ENCODE measurements at places on chromosomes 3 and 15.

- no peak for DNase-seq
Measured at GRCh38 chr3:127680146-127680661, 7.5 kb downstream of the ABTB1 start.

- no peak for DNase-seq
Measured at GRCh38 chr3:127951276-127951675, 36.2 kb downstream of the KBTBD12 start.

DNA sequence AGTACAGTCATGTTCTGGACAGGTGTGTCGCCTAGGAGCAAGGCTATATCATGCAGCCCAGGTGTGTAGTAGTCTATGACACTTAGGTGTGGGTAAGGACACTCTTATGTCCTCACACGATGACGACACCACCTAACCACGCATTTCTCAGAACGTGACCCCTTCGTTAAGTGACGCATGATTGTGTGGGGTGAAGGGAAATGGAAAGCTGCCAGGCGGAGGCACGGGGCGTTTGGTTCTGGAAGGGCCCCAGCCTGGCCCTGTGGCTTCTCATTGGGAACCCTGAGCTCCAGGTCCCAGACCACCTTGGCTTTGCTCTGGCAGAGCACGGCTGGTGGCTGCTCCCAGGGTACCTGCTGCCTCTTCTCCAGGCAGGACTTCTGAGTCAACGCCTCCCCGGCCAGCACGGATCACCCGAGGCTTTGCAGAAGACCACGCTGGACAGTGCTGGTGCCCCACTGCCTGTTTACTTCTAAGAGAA is 39.3 kb downstream of the FBLN2 start:
- DNase-seq, result no peak

DNA sequence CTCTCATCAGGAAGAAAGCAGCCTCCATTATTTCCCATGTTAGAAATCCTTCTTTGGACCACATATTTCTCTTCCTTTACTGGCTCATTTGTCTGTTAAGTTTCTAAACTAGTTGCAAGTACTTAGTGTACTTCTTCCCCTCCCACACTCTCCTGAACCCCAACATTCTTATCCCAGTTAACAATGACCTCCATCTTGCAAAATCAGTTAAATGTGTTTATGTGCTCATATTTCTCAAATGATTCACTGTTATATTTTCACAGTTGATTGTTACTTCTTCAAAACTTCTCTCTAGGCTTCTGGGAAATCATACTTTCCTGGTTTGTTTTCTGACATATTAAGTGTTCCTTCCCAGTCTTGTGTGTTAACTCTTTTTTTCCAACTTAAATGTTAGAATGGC is 856.9 kb downstream of the EPHA3 start:
- peak; percentile 17 for DNase-seq

GRCh38 chr15:68764090-68764489 is 56.6 kb downstream of the ANP32A start:
- no peak for DNase-seq

DNA sequence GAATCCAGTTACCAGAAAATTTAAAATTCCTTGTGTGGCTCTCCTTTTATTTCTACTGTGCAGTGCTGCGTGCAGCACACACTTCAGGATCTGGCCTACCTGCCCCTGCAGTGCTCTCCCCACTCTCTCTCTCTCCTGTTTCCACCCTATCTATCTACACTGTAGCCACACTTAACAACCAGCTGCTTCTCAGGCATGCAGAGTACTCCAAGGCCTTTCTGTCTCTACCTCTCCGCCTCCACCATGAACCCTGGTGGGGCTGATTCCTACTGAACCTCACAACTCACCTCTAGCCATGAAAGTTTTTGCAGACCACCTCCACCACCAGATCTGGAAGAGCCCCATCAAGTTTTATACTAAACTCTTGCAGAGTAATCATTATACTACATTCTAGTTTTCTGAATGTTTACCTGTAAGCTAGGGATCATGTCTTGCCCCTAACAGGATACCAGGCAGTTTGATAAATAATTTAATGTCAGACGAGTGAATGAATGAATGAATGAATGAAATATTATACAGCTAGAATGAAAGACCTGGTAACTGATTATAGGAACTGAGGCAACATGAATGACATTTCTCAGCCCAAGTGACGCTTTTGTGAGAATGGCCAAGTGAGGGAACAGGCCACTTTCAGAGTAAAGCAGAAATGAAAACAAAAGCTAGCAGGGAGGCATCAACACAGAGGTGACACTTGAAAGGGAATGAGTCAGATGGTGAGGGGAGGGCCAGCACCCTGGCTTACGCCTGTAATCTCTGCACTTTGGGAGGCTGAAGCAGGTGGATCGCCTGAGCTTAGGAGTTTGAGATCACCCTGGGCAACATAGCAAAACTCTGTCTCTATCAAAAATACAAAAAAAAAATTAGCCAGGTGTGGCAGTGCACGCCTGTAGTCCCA is 363.5 kb downstream of the FOXP1 start:
- no peak for DNase-seq

DNA sequence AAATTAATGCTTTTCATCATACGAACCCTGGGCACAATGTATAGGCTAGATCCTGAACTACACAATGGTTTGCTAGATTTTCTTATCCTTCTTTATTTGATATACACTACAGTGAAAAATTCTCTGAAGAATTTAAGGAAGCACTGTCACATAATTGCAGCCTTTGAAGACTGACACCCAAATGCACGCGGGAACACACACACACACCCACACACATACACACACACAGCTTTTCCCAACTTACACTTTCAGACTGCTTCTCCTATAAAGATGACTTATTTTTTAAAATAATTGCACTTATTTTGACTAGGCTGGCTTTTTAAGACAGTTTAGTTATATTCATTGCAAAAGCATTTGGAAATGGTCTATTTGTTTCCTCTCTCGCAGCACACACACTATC is 70.0 kb upstream of the LRRN1 start:
- no peak for DNase-seq

GRCh38 chr3:130728037-130728436 is 18.6 kb downstream of the PIK3R4 start:
- no peak for DNase-seq

DNA sequence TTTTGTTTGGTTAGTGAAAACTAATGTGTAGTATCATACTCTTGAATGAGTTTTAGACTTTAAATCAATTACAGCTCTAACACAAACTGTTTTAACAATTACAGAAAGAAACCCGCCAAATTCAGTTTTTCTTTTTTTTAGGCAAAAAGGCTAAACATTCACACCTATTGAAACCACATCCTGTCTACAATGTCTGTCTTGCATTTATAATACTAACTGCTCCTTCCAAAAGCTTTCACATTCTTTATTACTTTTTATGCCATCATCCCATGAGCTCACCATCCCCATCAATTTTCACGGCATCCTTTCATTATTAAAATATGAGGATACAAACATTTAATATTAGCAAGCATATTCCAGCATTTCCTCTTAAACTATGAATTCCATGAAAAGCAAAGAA is 593.3 kb downstream of the FOXP1 start:
- DNase-seq, result no peak

- DNase-seq, result no peak
Measured at GRCh38 chr3:141346418-141346817, 21.9 kb upstream of the ZBTB38 start.

GRCh38 chr3:193080821-193081365 is 160.1 kb upstream of the PLAAT1 start:
- no peak for DNase-seq

- no peak for DNase-seq
Measured at GRCh38 chr3:40681658-40682055, 156.9 kb downstream of the ZNF621 start.

DNA sequence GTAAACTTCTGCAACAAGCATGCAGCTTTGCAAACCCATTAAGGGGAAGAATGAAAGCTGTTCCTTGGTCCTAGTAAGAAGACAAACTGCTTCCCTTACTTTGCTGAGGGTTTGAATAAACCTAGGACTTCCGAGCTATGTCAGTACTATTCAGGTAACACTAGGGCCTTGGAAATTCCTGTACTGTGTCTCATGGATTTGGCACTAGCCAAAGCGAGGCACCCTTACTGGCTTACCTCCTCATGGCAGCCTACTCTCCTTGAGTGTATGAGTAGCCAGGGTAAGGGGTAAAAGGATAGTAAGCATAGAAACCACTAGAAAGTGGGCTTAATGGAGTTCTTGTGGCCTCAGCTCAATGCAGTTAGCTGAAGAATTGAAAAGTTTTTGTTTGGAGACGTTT is 224.2 kb downstream of the P3H2 start:
- DNase-seq, result no peak

DNA sequence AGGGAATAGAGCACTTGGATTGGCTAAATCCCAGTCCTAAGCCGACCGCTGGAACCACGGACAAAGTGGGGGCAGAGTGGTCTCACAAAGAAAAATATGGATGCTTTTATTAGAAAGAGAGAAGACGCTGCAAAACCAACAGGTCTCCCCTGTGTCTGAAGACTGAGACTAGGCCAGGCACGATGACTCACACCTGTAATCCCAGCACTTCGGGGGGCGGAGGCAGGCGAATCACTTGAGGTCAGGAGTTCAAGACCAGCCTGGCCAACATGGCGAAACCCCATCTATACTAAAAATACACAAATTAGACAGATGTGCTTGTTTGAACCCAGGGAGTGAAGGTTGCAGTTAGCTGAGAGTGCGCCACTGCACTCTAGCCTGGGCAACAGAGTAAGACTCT is 61.8 kb downstream of the ZDHHC19 start:
- DNase-seq, result no peak

DNA sequence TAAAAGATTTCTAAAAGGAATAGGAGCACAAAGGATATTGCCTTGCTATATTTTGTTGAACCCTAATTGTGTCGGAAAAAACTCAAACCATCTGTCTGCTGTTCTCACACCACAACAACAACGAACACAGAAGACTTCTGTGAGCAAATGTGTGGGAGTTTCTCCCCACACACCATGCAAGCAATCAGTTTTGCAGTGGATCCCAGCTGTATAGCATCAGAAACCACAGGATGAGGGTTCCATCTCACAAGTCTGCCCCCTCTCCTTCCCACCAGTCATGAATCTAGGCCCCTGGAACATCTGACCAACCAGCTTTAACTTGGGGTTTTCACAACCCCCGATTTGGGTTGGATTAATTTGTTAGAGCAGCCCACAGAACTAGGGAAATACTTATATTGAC is 91.3 kb upstream of the SLC4A7 start:
- no peak for DNase-seq

- no peak for DNase-seq
Measured at GRCh38 chr3:139695426-139696313, 17.9 kb upstream of the NMNAT3 start.

DNA sequence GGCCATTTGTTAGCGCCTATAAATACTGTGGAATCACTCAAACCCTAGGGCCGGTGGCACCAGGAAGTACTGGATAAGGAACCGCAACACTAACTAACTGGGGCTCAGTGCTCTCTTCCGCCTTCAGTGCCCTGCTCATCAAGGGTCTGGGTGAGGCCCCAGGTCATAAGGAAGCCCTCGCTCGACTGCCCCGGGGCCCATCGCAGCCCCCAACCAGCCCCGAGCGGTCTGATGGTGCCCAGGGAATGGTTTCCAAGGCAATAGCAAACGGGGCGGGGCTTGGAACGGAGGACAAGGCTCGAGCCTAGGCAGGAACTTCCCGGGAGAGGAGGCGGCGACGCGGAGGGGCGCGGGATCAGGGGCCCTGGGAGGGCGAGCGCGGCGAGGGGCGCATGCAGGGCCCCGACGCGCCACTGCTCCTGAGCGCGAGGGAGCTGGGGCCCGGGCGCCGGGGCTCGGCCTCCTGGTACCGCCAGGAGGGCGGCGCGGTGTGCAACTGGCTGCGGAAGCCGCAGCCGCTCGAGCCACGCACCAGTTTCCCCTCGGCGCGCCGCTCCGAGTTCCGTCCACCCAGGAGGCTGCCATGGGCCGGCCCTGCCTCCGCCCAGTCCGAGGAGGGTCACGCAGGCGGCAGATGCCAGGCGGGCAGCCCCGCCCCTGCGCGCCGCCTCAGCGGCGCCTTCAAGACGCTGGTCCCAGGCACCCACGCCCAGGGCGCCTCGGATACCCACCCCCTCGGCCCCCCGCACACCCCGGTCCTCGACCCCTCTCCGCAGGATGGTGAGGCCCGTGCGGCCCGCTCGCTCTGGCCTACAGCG is at the start of gene TTLL3:
Gene TTLL3 (plus strand): TSS at position 648 of the 818 bp plus-strand sequence. CDS start 400 bp downstream, outside the sequence.
- peak; percentile 73 for DNase-seq

- no peak for DNase-seq
Measured at GRCh38 chr3:10917176-10917575, 75.4 kb upstream of the SLC6A1 start.

- no peak for DNase-seq
Measured at GRCh38 chr3:20772869-20773268, 586.9 kb upstream of the SGO1 start.

DNA sequence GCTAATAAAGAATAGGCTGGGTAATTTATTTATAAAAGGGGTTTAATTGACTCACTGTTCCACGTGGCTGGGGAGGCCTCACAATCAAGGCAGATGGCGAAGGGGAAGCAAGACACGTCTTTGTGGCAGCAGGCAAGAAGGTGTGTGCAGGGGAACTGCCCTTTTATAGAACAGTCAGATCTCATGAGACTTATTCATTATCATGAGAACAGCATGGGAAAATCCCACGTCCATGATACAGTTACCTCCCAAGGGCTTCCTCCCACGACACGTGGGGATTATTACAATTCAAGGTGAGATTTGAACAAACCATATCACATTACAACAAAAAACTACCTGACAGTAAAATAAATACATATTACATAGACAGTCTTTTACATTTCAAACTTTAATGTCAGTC is 414.9 kb downstream of the NAALADL2 start:
- no peak for DNase-seq

DNA sequence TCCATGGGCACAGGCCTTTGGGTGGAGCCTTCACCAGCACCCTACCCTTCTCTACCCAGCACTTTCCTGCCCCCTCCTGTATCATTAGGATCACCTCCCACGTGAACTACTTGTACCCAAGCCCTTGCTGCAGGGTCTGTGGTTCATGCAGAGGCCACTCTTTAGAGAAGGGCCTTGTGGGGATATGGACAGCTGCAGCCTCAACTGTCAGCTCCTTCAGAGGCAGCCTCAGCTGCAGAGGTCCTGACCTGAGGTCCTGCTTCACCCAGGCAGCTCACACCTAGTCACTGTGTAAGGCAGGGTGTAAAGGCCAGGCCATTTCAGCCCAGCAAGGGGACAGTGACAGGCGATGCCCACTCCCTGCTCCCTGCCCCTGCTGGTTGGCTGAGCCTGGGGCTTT is 448.6 kb upstream of the PROK2 start:
- DNase-seq, result no peak

- DNase-seq, result no peak
Measured at GRCh38 chr3:188335656-188336055, 181.7 kb downstream of the LPP start.

DNA sequence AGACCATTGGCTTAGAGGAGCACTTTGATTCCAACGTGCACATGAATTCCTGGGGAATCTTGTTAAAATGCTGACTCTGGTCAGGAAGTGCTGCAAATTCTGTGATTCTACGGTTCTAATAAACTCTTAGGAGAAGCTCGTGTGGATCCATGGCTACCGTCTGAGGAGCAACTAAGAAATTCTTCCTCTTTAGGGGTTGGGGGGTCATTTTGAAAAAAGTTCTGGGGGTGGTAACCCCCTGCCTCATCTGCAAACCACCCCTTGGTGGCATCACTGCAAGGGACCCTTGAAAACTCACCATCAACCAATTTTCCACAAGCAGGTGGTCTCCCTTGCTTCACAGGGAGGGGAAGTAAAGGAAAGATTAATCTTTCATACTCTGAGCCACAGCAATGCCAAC is 52.2 kb upstream of the IGF1R start:
- no peak for DNase-seq

GRCh38 chr3:126151562-126152302 is 28.7 kb downstream of the ALDH1L1 start:
- DNase-seq, result no peak

GRCh38 chr3:73475717-73476116 is 149.0 kb downstream of the PDZRN3 start:
- no peak for DNase-seq

- DNase-seq, result no peak
Measured at GRCh38 chr3:161510510-161511260, 14.1 kb downstream of the OTOL1 start.

Data from hepatic stellate cell (primary cell).